ENCODE measurements at places on chromosomes 6 and 20.

GRCh38 chr6:116461331-116461931, at the start of gene CALHM6:
TSS of gene CALHM6 (plus strand) at chr6:116461375. CDS start at chr6:116461930, 555 bp downstream.
- DNase-seq: no peak

GRCh38 chr20:51142448-51142847, 119.5 kb upstream of the KCNG1 start:
- DNase-seq: no peak

GRCh38 chr20:12825226-12825595, 183.6 kb upstream of the SPTLC3 start:
- DNase-seq: no peak

DNA sequence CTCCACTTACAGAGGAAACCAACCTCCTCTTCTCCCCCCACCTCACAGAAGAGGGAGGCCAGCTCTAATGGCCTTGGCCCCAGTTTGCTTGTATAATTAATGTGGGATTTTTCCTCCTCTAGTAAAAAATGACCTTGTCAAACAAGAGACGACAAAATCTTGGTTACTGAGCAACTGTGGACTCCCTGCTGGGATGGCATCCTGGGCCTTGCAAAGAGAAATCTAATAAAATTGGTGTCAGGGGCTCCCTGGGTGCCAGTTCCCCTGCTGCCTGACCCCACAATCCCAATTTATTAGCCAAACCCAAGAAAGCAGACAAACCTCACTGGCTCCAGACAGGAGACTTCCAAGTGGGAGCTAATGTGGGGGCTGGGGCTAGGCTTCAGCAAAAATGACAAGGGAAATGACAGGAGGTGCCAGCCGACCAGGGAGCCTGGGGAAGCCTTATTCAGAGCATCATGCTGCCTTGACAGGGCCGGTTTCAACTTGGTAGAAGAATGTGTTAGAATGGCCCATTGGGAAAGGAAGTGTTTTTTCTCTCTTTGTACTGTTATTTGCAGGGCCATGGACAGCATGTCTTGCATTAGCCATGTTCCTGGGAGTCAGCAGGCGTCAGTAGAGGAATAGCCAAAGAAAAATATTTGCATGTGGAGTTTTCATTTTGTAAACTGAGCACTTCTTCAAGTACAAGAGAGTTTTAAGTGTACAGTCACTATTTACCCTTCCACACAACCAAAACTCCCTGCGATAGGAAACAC, 816.9 kb downstream of the DHX35 start:
- DNase-seq: no peak

DNA sequence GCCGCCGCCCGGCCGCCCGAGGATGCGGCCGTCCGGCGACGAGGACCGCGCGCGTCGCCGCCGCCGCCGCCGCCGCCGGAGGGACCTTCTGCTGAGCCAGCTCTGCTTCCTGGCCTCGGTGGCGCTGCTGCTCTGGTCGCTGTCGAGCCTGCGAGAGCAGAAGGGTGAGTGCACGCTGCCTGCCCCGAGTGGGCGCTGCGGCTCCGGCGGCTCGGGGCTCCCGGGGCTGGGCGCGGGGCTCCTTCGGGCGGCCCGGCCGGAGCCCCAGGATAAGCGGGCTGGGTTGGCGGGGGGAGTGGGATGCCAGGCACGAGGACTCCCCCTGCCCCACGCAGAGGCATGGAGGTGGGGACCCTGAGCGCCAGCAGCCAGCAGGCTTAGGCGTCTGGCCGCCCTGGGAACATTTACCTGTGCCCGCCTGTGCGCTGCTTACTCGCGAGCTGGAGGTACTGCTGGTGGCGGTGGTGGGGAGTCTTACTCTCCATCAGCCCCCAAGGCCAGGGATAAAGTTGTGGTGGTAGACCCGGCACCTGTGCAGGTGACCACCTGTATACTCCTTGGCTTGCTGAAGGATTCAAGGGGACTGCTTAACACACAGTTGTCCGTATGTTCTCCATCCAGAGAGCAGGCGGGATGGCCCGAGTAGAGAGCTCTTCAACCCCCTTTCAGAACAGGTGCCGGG, 520 bp downstream of the SLC24A3 start:
- DNase-seq: no peak

DNA sequence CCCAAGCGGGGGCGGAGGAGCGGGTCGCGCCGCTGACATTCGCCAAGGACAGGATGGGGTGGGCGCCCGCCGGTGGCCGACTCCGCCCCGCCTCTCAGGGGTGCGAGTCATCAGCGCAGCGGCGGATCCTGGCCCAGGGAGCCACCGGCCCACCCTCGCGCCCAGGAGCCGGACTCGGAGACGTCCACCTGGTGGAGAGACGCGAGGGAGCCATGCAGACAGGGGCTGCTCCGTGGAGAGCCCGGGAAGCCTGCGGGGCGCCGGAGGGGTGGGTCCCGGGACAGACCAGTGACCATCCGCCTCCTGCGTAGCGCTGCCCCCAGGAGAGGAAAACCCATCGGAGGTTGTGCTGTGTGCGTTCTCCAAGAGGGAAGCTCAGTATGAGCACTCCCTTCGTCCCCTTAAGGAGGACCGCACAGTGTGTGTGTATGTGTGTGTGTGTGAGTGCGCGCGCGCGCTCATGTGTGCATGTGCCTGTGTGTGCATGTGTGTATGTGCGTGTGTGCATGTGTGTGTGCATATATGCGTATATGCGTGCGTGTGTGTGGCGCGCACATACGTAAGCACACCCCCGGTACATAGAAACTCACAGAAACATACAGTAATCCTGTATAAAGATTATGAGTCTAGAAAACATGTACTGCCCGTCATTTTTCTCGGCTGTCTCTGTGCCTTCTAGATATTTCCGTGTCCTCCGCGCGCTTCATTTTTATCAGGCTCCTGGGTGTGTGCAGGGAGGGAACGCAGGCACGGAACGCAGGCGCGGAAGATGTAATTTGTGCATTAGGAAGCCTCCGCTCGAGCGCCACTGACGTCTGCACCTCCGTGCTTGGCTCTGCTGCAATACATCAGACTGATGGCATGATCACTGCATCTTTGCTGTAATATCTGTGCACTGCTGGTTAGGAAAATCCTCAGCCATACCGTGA, 158.9 kb downstream of the TBXT start:
- no peak for DNase-seq

GRCh38 chr6:153044295-153044694, 41.8 kb upstream of the MTRF1L start:
- no peak for DNase-seq

- no peak for DNase-seq
Observed at GRCh38 chr6:121940728-121941127, 458.7 kb upstream of the HSF2 start.

- no peak for DNase-seq
Observed at GRCh38 chr6:75091467-75092190, 114.2 kb downstream of the COL12A1 start.

- DNase-seq: no peak
Observed at GRCh38 chr20:3188823-3189413, 15.6 kb downstream of the DDRGK1 start.

DNA sequence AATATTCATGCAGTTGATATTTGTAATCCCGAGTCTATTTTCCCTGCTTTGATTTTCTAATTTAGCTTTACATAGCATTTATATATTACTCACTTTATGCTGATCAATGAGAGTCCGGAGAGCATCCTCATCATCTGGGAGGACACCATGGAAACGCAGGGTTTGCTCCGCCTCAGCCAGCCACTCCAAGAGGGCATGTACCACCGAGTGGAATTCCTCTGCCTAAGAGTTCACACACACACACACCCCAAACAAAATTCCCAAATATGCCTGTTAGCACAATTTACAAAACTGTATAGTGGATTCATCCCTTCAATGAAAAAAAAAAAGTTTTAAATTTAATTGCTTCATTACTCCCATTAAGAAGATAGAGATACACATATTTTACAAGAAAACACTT, 160.7 kb downstream of the DST start:
- no peak for DNase-seq

- no peak for DNase-seq
Observed at GRCh38 chr20:34013554-34013953, 19.8 kb downstream of the RALY start.

- no peak for DNase-seq
Observed at GRCh38 chr20:8801686-8802085, 267.2 kb upstream of the PLCB4 start.

DNA sequence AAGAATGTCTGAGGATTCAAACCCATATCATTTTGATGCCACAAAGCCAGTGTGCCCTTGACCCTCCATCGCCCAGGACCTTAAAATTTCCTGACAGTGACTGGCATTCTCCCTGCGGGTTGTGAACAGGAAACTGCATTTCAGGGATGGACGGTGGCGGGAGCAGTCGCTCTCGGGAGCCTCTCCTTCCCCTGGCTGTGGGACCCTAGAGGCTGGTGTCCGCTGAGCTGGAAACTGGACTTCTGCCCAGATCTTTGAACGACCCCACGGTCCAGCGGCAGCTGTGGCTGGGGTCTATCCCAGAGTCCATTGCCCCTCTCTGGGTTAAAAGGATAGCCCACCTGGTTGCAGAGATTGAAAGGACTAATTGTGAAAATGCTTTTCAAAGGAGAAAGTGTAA, 1.4 kb upstream of the SEC63 start:
- DNase-seq: no peak

DNA sequence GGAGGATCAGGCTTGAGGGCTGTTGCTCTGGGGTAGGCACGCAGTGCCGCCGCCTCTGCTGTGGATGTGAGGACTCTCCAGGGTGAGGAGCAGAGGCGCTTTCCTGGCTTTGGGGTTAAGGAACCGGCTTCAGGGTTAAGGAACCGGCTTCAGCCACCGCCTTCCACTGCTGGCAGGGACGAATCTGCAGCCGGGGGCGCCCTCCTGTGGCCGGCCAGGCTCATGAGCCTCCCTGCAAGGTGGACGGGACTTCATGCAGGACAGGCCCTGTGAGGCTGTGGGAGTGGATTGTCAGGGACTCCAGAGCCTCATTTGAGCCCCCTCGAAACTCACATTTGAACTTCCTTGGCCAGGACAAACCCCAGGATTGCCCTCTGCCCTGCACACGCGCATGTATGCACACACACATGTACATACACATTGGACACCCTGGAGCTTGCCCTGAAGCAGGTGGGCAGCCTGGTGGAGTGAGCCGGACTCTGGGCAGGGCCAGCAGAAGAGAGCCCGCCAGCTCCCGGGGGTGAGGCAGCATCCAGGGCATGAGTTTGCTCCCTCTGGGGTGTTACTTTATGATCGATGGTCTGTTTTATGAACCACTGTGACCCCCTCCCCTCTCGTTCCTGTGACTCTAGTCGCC, 146.9 kb downstream of the PHACTR3 start:
- DNase-seq: peak; percentile 8

- no peak for DNase-seq
Observed at GRCh38 chr6:135274561-135275293, 93.6 kb downstream of the MYB start.

GRCh38 chr6:147223736-147224135, 19.5 kb downstream of the STXBP5 start:
- no peak for DNase-seq

GRCh38 chr20:39717936-39718335, 755.8 kb downstream of the DHX35 start:
- DNase-seq: no peak

- no peak for DNase-seq
Observed at GRCh38 chr6:165223736-165224135, 85.7 kb downstream of the C6orf118 start.

GRCh38 chr6:16437984-16438383, 199.6 kb downstream of the GMPR start:
- no peak for DNase-seq

DNA sequence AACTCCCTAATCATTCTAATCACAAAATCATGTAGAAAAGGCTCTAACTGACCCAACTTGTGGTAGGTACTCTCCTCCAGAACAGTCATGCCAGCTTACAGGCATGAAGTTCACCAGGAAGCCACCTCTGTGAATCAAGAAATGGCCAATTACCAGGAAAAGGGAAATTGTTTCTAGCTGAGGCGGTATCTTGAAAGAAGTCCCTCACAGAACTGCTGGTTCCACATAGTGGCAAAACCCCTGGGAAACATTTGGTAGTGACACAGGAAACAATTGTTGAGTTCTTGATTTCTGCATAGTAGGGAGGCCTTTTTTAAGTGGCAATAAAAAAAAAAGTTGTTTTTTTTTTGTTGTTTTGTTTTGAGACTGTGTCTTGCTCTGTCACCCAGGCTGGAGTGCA, 3.4 kb upstream of the ZHX3 start:
- no peak for DNase-seq

DNA sequence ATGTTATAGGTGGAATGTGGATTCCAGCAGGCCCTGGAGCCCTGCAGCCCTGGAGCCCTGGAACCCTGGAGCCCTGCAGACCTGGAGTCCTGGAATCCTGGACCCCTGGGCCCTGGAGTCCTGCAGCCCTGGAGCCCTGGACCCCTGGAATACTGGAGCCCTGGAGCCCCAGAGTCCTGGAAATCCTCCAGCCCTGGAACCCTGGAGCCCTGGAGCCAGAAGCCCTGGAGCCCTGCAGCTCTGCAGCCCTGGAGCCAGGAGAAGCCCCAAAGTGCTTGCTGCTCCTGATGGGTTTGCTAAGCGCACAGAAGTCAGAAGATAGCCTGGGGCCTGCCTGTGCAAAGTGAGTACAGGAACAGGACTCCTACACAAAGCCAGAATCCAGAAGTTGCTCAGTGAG, 223.1 kb upstream of the PDE10A start:
- DNase-seq: no peak

DNA sequence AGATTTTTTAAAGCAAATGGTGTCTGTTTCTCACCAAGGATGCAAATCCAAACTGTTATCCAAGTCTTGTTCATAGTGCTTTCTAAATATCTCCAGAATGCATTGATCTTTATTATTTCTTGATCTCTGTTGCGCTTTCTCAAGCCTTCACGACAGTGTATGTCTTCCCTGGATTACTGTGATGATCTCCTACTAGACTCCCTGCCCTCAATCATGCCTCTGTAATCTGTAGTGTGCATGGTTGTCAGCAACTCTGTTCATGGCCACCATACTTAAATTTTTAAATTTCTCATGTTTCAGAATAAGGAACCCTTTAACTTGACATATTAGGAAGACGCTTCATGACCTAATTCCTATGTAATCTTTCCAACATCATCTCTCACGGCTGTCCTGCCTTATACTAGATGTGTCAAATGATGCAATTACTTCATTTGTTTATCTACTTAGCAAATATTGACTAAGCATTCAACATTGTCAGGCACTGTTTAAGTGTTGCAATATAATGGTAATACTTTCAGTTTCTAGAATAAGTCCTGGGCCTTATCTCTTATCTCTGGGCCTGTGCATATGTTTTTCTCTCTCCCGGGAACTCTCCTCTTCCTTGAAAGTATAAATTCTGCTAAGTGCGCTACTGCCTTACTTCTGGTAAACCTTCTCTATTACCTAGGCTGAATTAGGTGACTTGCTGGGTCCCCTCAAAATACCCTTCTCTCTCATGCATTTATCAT, 25.6 kb upstream of the AHI1 start:
- no peak for DNase-seq

GRCh38 chr6:40573221-40573620, 13.9 kb downstream of the LRFN2 start:
- DNase-seq: no peak
